ENCODE measurements at places on chromosomes 5 and 9.

- no peak for DNase-seq
These were observed 60.5 kb downstream of the BARX1 start for GRCh38 chr9:93894691-93895079.

- DNase-seq, result no peak
These were observed 655 bp downstream of the GRIN1 start for GRCh38 chr9:137139468-137140150.

DNA sequence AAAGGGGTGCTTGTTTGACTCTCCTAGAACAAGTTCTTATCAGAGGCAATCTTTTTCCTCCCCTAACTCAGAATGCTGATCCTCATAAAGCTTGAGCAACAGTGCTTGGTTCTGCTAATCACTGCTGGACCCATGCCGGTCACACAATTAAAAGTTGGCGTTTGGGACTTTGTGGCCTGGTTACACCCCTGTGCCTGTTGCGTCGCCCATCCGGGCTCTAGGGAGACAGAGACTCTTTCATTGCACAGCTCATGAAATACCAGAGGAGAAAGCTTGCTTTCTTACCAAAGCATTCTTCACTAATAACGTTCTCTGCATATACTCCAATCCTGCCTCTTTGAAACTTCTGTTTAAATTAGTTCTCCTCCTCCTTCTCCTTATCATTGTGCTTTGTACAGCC lies 301.1 kb downstream of the NR3C1 start:
- DNase-seq, result no peak

DNA sequence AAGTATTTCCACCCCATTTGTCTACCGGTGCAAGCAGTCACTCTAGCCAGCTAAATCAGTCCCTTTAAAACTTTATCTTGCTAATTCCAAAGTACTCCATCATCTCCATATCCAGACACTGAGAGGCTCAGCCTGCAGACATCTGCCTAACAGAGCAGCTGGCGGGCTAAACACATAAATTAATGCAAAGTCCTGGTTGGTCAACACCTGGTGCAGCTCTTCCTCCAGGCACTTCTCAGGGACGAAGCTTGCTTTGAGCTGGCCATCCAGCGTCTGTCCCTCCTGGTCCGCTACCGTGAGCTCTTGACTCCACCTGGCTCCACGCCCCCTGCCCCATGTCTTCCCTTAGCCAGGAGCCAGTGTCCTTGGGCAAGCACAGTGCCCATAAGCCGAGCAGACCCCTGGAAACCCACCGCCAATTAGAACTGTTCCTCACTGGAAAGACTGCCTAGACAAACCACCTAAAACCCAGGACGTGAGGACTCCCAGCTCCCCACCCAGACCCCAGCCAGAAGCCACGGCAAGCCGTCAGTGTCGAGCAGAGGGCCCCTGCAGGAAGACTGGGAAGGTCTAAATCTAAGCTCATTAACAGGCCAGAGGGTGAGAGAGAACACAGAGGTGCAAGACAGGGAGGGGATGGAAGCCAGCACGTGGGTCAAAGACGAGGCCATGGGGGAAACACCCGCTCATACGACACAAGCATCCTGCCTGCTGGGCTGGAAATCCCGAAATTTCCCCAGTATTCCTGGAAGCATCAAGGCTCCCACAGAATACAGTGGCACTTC lies 120.0 kb downstream of the COL23A1 start:
- DNase-seq, result no peak

- DNase-seq, result no peak
These were observed 839.3 kb upstream of the ARRDC3 start for GRCh38 chr5:92222449-92222848.

- DNase-seq, result no peak
These were observed 203.8 kb downstream of the ARHGAP26 start for GRCh38 chr5:142973932-142974331.
